ENCODE measurements at places on chromosomes 12 and 14. TPM values are rescaled to one million over a fixed set of nuclear protein-coding genes. Genes with fewer than 3 reads are reported as not detected.

The SERPINA12 gene
- total RNA-seq, result not detected

- no peak for DNase-seq
- no peaks in the 10 kb centered on the region for H3K4me1 ChIP-seq
- H3K4me3 ChIP-seq, result no peak overlapping the region
- H3K27me3 ChIP-seq, result peaks cover 14% of the 10 kb centered on the region
Measured at GRCh38 chr12:104378427-104378826, 74.9 kb downstream of the EID3 start.

DNA sequence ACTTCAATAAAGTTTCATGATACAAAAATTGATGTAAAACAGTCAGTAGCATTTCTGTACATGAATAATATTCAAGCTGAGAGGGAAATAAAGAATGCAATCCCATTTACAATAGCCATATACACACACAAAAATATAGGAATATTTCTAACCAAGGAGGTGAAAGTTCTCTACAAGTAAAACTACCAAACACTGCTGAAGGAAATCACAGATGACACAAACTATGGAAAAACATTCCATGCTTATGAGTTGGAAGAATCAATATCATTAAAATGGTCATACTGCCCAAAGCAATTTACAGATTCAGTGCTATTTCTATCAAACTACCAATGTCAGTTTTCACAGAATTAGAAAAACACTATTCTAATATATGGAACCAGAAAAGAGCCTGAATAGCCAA, 272.3 kb downstream of the TMTC2 start:
- H3K27me3 ChIP-seq, result no peaks in the 10 kb centered on the region
- H3K4me1 ChIP-seq, result peaks cover 15% of the 10 kb centered on the region
- peaks cover 3% of the 10 kb centered on the region for H3K36me3 ChIP-seq
- H3K4me3 ChIP-seq, result no peak overlapping the region
- no peak overlapping the region for H3K27ac ChIP-seq

- peaks cover 8% of the 10 kb centered on the region for H3K4me1 ChIP-seq
- H3K4me3 ChIP-seq, result no peak overlapping the region
- H3K27ac ChIP-seq, result no peak overlapping the region
- H3K27me3 ChIP-seq, result peaks cover 39% of the 10 kb centered on the region
- H3K36me3 ChIP-seq, result no peaks in the 10 kb centered on the region
Measured at GRCh38 chr14:75361751-75362433, 65.9 kb upstream of the JDP2 start.

The FERMT2 gene
- 44.4 TPM for total RNA-seq

- no peak for DNase-seq
- no peaks in the 10 kb centered on the region for H3K36me3 ChIP-seq
- H3K27me3 ChIP-seq, result no peaks in the 10 kb centered on the region
- H3K4me3 ChIP-seq, result no peak overlapping the region
- H3K27ac ChIP-seq, result no peak overlapping the region
Measured at GRCh38 chr14:97328743-97329142, 531.6 kb downstream of the VRK1 start.

The CHGA gene
- total RNA-seq, result 1,495 TPM

The IRF9 gene
- total RNA-seq, result 62.4 TPM

DNA sequence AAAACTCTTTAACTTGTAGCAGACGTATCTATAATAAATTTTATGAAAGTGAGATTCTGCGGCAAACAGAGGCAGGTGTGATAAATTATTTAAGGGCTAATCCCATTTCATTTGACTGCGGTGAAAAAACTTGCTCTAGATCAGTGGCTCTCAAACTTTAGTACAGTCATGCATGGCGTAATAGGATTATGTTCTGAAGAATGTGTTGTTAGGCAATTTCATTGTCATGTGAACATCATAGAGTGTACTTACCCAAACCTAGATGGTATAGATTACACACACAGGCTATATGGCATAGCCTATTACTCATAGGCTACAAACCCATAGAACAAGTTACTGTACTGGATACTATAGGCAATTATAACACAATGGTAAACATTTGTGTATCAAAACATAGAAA, 83.7 kb downstream of the HEATR5A start:
- no peak for DNase-seq
- H3K36me3 ChIP-seq, result peaks cover 20% of the 10 kb centered on the region
- H3K4me3 ChIP-seq, result no peak overlapping the region
- peaks cover 6% of the 10 kb centered on the region for H3K4me1 ChIP-seq

GRCh38 chr14:100346306-100347091, 23.4 kb downstream of the SLC25A47 start:
- H3K4me3 ChIP-seq, result no peak overlapping the region
- no peaks in the 10 kb centered on the region for H3K27me3 ChIP-seq
- DNase-seq, result no peak
- H3K4me1 ChIP-seq, result peaks cover 6% of the 10 kb centered on the region

The G2E3 gene
- total RNA-seq, result 30.6 TPM

The GALNT9 gene
- total RNA-seq, result 0.36 TPM

The AQP6 gene
- total RNA-seq, result not detected

- peaks cover 16% of the 10 kb centered on the region for H3K4me1 ChIP-seq
- no peak overlapping the region for H3K4me3 ChIP-seq
- no peaks in the 10 kb centered on the region for H3K27me3 ChIP-seq
- no peak for DNase-seq
- H3K27ac ChIP-seq, result no peak overlapping the region
Measured at GRCh38 chr12:77229640-77230442, 164.5 kb upstream of the E2F7 start.

DNA sequence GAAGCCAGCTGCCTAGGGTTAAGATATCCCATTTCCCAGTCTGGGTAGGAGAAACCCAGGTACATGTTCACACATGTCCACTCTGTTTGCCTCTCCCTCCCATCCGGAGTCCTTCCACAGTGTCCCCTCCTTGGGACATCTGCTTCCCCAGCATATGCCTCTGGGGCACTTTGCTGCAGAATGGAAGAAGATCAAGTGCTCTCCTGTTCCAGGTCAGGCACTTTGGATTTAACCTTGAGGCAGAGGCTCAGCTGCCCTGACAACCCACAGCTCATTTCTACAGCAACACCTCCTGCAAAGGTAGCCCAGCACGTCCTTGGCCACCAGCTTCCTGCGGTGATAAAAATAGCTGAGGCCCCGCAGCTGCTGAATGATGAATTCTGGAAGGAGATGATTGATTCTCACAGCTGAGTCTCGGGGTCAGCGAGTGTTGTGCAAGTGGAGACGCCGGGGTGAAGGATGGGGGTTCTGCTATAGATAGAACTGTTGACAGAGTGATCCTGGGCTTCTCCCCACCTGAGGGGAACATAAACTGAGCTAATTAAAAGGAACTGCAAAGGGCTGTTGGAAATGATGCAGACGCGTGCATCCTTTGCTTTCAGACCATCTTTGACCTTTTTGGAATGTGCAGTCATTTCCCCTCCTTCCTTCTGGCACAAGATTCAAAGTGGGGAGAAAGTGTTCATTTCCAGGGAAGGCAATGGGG, 145.0 kb downstream of the SLC38A6 start:
- H3K4me3 ChIP-seq, result no peak overlapping the region
- H3K27me3 ChIP-seq, result peaks cover 6% of the 10 kb centered on the region
- DNase-seq, result no peak

- no peak for DNase-seq
- no peak overlapping the region for H3K27ac ChIP-seq
- H3K4me3 ChIP-seq, result no peak overlapping the region
- no peaks in the 10 kb centered on the region for H3K27me3 ChIP-seq
- H3K4me1 ChIP-seq, result peaks cover 4% of the 10 kb centered on the region
Measured at GRCh38 chr12:32146074-32146873, 39.6 kb downstream of the BICD1 start.

DNA sequence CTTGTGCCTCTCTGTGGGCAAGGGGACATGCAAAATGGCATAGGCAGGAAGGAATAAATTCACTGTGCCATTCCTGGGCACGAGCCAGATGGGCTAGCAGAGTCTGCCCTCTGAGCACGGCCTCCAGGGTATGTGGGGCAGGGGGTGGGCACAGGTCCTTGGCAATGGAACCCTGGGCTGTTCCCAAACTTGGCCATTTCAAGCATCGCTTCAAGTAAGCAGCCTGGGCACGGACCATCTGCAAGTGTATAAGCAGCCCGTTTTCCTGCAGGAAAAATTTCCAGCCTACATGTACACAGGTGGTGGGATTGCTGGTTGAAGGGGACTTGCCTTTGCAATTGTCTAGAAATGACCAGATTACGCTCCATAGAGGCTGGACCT, 40.3 kb downstream of the CCDC85C start:
- H3K4me1 ChIP-seq, result peaks cover 49% of the 10 kb centered on the region
- no peaks in the 10 kb centered on the region for H3K27me3 ChIP-seq
- no peak overlapping the region for H3K27ac ChIP-seq
- no peak overlapping the region for H3K4me3 ChIP-seq
- H3K36me3 ChIP-seq, result peaks cover 4% of the 10 kb centered on the region
- DNase-seq, result no peak

DNA sequence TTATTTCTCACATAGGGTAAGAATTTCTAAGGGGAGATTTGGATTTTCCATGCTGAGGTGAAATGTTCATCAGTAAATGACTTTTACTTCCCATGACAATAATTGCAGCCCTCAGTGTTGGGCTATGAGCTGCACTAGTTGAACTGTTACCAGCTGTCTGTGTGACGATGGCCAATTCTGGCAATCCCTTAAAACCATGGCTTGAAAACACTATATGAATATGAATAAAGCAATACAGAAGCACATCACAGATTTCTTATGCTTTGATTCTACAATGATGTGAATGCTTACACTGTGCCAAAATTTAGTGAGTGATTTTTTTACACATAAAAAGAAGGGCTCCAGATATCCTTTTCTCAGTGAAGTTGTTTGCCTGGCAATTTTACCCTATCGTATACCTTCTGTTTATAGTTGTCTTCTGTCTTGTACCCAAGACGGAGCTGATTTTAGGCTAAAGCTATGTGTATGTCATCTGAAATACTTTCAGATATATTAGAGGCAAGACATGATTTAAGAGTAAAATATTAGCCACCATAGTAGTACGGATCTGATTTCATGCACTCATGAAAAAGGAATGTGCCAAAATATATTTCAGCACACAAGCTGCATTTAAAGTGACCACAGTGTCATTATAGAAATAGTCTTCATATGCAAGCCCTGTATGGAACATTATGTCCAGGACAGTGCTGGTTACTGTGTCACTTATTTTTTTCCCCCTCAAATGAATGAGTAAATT, 52.0 kb downstream of the SLC38A4 start:
- no peaks in the 10 kb centered on the region for H3K36me3 ChIP-seq
- DNase-seq, result no peak
- peaks cover 43% of the 10 kb centered on the region for H3K4me1 ChIP-seq
- no peak overlapping the region for H3K4me3 ChIP-seq
- H3K27me3 ChIP-seq, result no peaks in the 10 kb centered on the region

DNA sequence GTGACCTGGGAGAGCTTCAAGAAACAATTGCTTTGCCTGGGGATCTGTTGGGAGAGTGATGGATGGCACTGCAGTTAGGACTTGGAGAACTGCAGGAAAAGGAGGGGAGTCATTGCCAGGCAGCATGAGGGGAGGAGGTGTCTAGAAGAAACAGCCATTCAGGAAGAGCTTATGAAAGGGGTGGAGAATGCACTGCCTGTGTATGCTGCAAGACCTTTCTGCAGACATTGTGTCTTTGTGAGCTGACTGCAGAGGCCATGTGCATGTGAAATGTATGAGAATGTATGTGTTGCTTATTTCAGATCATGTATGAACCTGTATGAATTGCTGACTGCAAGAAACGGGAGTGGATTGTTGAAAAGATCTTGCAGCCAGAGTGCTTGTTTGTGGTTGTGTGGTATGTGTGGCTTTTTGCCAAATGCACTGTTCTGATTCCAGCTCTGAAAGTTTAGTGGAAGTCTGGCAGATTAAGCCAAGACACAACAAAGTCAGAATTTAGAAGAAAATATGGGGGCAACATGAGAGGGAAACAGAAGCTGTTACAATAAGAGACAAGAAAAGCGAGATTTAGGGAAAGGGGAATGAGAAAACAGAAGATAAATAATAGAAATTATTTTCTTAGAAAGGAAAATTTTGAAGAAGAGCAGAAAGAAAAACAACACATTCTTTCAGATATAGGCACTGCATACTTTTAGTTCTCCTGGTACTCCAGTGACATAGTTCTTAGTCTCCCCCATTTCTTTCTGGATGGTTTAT, 9.8 kb upstream of the RIMKLB start:
- peaks cover 18% of the 10 kb centered on the region for H3K4me1 ChIP-seq
- H3K27ac ChIP-seq, result no peak overlapping the region
- no peak overlapping the region for H3K4me3 ChIP-seq

The ACSS3 gene
- total RNA-seq, result 15.9 TPM

DNA sequence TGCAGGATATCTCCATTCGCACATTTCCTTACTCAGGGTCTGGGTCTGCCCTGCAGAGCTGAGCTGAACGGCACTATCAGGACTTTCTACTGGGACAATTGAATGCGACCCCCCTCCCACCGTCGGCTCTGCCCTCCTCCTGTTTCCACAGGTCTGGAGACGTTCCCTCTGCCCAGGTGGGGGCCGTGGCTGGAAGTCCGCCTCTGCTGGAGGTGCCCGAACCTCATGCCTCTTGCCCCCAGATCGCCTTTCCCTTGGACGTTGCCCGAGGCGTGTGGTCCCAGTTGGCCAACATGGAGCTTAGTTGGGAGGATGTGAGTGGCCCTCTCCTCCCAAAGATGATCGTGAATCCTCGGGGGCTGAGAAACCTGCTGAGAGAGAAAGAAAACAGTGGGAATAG, 21.2 kb upstream of the KLC1 start:
- H3K4me1 ChIP-seq, result no peaks in the 10 kb centered on the region
- no peak for DNase-seq
- H3K36me3 ChIP-seq, result peaks cover 7% of the 10 kb centered on the region
- H3K4me3 ChIP-seq, result no peak overlapping the region
- peaks cover 21% of the 10 kb centered on the region for H3K27me3 ChIP-seq

- no peak for DNase-seq
- H3K36me3 ChIP-seq, result no peaks in the 10 kb centered on the region
- H3K4me3 ChIP-seq, result no peak overlapping the region
- no peaks in the 10 kb centered on the region for H3K27me3 ChIP-seq
Measured at GRCh38 chr14:37544407-37544806, 50.6 kb downstream of the FOXA1 start.

GRCh38 chr14:34582117-34582680, 42.7 kb upstream of the EAPP start:
- no peaks in the 10 kb centered on the region for H3K4me1 ChIP-seq
- no peaks in the 10 kb centered on the region for H3K27me3 ChIP-seq
- H3K36me3 ChIP-seq, result peaks cover 25% of the 10 kb centered on the region
- H3K4me3 ChIP-seq, result no peak overlapping the region
- no peak for DNase-seq

GRCh38 chr14:88863167-88863566, 38.7 kb downstream of the TTC8 start:
- DNase-seq, result no peak
- H3K36me3 ChIP-seq, result peaks cover 22% of the 10 kb centered on the region
- H3K27ac ChIP-seq, result no peak overlapping the region
- no peaks in the 10 kb centered on the region for H3K27me3 ChIP-seq
- no peak overlapping the region for H3K4me3 ChIP-seq

GRCh38 chr14:57875985-57876384, 10.1 kb upstream of the SLC35F4 start:
- H3K4me1 ChIP-seq, result no peaks in the 10 kb centered on the region
- peaks cover 12% of the 10 kb centered on the region for H3K27me3 ChIP-seq
- no peak for DNase-seq
- H3K27ac ChIP-seq, result no peak overlapping the region
- no peak overlapping the region for H3K4me3 ChIP-seq

The PPFIA2 gene
- 1.1 TPM for total RNA-seq

GRCh38 chr12:1502379-1502720, 92.0 kb downstream of the FBXL14 start:
- DNase-seq, result no peak
- H3K4me3 ChIP-seq, result no peak overlapping the region
- H3K4me1 ChIP-seq, result no peaks in the 10 kb centered on the region
- no peak overlapping the region for H3K27ac ChIP-seq

GRCh38 chr12:82645414-82645813, 41.3 kb upstream of the TMTC2 start:
- H3K4me1 ChIP-seq, result peaks cover 2% of the 10 kb centered on the region
- H3K27ac ChIP-seq, result no peak overlapping the region
- DNase-seq, result no peak
- no peaks in the 10 kb centered on the region for H3K36me3 ChIP-seq

The ERP27 gene
- total RNA-seq, result 22.8 TPM

- peaks cover 5% of the 10 kb centered on the region for H3K36me3 ChIP-seq
- no peaks in the 10 kb centered on the region for H3K27me3 ChIP-seq
Measured at GRCh38 chr12:121590476-121591143, 9.8 kb upstream of the KDM2B start.

Data from progenitor cell of endocrine pancreas (in vitro differentiated cells).